Activated CD8-positive, alpha-beta memory T cell treated with anti-CD3 and anti-CD28 coated beads for 24 hours (primary cell): ENCODE measurements at places on chromosomes 2 and 18.

GRCh38 chr2:2846332-2847208 is 515.5 kb upstream of the MYT1L start:
- DNase-seq = no peak

DNA sequence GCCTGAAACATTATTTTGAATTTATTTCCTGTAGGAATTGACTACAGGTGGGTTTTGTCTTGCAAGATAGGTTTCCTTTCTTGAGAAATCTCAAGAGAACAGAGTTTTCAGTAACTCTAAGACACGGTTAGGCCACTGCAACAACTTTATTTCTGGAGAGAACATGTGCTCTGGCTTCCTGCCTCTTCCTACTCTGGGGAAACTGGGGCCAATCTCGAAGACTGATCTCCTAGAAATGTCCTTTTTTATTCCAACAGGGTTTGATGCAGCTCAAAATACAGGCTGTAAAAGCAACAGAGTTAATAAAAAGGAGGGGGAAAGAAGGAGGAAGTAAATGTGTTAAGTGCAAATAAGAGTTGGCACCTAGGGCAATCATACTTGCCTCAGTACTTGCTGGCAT is 4.0 kb upstream of the SLC20A1 start:
- no peak for DNase-seq

GRCh38 chr2:15034246-15034645 is 401.7 kb downstream of the LRATD1 start:
- no peak for DNase-seq

- no peak for DNase-seq
These were observed 9.5 kb downstream of the CHPF start for GRCh38 chr2:219533930-219534661.

GRCh38 chr2:20584399-20585358 is 66.2 kb downstream of the HS1BP3 start:
- no peak for DNase-seq

DNA sequence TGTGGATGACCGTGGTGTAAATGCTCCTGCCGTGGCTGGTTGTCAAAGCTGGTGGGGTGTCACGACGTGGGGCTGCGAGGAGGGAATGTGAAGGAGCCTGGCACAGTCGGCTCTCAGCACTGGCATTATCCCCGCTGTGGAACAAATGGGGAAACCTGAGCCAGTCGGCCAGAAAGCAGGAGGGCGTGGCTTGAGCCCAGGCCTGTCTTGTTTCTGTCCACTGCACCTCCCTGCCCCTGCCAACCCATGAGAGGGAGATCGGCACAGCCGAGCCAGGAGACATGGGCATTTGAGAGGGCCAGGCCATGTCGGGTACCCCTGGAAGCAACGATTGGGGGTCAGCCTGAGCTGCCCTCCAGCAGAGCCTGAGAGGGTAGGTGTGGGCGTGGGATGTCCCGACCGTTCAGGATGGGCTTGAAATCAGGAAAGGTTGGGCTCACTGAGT is 44.5 kb downstream of the PDIA6 start:
- DNase-seq = no peak

- DNase-seq = no peak
These were observed 102.9 kb downstream of the PRKCE start for GRCh38 chr2:45754131-45755010.

GRCh38 chr2:239912171-239912937 is 112.8 kb downstream of the NDUFA10 start:
- DNase-seq = no peak

- DNase-seq = no peak
These were observed 28.9 kb upstream of the ARMC9 start for GRCh38 chr2:231169488-231169887.

DNA sequence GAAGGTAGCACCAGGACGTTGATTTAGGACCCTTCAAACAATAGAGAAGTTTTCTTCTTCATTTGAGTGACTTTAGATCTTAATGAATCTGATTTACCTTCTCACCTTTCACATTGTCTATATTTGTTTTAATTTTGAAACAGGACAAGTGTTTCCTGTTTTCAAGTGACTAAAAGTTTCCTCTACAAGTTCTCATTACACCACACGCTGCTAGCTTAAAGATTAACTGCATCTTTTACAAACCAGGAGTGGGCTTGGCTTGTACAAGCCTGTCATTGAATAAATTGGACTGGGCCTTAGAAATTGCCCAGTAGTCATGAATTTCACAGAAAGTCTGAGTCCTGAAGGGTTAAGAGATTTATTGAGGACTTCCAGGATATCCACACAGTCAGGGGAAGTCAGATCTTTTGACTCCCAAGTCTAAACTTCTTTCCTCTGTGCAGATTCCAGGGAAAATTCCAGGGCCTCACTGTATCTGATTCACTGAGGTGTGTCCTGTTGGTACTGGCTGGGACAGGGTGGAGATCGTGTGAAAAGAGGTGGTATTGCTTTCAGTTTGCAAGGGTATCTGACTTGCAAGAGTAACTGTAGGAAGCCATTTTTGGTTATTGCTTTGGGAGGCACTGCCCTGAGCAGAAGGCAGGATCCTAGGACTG is 3.4 kb downstream of the SGPP2 start:
- DNase-seq = no peak

DNA sequence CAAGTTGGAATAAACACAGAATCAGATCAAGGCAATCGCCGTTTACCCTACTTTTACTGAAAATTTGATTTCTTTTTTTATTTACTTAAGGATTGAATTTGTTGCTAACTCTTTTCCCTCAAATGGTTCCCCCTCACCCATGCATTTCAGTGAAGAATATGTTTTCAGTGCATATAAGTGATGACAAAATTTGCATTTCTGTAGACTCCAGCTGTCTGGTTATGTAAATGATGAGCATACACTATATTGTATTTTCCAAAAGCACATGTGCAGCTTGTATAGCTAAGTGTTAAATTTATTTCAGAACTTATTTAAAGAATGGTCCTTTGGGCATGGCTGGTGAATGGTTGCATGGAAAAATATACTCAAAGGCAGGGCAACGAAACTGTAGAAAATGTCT is 437.7 kb downstream of the PTPRM start:
- DNase-seq = no peak

- DNase-seq = no peak
These were observed 91.8 kb downstream of the DGKD start for GRCh38 chr2:233446121-233446520.

DNA sequence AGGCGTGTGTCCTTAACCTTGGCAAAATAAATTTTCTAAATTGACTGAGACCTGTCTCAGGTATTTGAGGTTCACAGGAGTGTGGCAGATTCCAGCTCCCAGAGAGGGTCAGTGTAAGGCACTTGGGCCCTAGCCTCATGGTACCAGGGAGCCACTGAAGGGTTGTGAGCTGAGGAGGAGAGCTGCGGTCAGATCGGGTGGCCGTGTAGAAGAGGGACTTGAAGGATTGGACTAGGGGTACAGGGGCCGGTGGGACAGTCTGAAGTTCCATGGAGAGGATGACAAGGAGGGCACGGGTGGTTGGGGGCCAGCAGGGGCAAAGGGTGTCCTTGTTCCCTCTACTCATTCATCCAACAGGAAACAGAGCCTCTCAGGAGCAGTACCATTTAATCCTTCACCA is 327.0 kb upstream of the HS6ST1 start:
- peak; percentile 33 for DNase-seq

GRCh38 chr18:26804519-26804918 is 61.0 kb downstream of the AQP4 start:
- DNase-seq = no peak

- peak; percentile 87 for DNase-seq
These were observed 61.4 kb downstream of the TTC39C start for GRCh38 chr18:24075767-24076597.
